CD4-positive, alpha-beta T cell treated with Interleukin-21 for 1 hour (primary cell): ENCODE measurements at places on chromosomes 7 and 10.

DNA sequence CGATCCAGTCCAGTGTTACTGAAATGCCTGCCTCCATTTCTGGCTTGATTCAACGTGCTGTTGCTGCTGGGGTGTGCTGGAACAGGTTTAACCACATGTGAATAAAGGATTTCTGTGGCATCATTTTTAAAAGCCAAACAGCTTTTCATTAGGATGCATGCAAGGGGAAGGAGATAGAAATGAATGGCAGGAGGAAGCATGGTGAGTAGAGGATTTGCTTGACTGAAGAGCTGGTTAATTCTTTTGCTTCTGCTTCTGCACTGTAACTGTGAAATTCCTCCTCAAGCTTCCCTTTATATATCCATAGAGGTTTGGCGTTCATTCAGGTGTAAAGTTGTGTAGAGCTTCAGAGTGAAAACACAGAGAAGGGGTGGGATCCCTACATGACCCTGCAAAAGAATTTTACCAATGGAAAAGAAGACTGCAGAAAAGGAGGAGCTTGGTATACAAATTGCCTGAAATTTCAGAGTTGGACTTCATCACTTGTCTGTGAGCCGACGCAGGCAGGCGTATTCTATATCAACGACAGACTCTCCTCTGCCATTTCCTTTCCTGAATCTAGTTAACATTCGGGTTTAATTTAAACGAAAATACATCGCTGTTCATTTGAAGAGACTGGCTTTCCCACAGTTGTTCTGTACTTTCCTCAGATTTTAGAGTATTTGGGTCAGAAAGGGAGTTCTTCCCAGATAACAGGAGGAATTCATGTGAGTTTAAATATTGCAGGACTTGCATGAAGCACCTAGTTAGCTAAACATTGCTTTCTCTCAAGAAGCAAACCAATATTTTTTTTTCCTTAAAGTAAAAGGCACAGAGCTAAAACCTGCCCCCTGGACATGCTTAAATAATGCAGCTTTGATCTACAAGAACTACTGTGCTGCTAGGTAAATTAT lies at the start of gene SOSTDC1:
Gene SOSTDC1 (minus strand): TSS at position 270 of the 893 bp plus-strand sequence. CDS start 70 bp downstream, at position 200.
- DNase-seq = no peak

DNA sequence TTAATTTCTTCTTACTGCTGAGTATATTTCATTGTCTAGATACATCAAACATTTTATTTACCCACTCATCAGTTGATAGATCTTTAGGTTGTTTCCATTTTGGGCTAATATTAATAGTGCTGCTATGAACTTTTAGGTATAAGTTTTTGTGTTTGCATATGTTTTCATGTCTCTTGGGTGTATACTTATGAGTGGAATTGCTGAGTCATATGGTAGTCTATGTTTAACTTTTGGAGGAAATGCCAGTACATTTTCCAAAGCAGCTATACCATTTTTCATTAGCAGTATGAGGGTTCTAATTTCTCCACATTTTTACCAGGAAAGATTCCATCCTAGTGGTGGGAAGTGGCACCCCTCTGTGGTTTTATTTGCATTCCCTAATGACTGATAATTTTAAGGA lies 101.1 kb downstream of the ANKRD30A start:
- DNase-seq = no peak

- DNase-seq = no peak
These were observed 493.2 kb upstream of the KLF6 start for GRCh38 chr10:4278186-4278585.

GRCh38 chr10:78405736-78406135 lies 372.1 kb downstream of the RPS24 start:
- DNase-seq = no peak

GRCh38 chr10:58780476-58780875 lies 267.8 kb downstream of the BICC1 start:
- no peak for DNase-seq

DNA sequence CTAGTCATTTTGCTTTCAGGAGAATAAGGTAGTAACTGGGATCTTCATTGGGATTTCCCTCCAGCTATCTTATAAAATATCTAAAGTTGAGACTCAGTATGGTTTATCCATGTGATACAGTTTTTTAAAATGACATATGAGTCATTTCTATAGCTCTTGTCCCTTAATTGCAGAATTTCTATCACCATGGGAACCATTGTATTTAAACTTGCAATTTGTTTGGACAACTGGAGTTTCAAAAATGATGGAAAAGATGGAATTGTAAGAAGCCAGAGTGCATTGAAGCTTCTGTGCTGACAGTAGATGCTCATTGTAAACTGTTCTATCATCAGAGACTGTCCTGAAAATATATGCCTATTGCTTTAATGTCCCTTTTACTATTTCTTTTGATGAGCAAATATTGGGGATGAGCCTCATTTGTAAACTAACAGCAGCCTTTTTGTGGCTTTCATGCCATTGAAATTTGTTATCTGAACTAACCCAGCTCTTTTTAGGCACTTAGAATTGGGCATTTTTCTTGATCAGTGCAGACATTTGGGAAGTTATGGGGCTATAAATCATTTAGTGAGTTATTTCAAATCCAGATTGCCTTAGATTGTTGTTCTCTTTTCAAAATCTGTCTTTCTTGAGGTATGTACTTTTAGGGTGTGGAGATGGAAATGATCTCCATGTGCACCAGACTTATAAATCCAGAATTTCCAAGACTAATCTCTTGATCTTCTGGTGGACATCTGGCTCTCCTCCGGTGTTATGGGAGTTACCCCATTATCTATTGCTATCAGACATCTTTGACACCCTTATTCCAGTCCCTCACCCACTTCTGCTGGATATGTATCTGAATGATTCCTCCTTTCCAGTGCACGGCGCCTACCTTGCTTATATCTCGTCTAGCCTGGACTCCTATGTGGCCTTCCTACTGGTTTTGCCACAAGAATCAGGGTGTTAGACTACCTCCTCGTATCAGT lies 159.0 kb downstream of the SND1 start:
- no peak for DNase-seq

DNA sequence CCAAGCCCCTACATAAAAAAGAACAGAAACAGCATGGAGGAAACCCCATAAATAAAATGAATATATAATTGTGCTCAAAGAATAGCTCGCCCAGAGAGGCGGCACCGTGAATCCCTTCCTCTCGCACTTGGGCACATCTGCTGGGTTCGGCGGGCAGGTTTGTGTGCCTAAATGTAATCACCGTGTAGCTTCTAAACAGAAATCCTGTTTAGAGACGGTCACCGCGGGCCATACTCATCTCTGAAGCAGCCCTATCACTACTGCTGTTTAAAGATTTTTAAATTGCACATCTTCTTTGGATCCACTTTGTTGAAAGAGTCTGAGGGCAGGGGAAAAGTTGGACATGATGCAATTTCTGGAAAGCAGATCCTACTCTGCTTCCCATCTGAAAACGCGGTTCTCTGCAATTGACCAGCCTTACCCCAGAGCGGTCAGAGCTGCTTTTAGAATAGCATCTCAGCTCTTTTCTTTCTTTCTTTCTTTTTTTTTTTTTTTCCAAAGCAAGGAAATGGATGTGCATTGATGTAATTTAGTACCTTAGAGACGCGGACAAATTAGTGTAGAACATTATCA lies 6.4 kb downstream of the DRGX start:
- no peak for DNase-seq

- no peak for DNase-seq
These were observed 262.1 kb downstream of the CREB5 start for GRCh38 chr7:28674359-28674782.

DNA sequence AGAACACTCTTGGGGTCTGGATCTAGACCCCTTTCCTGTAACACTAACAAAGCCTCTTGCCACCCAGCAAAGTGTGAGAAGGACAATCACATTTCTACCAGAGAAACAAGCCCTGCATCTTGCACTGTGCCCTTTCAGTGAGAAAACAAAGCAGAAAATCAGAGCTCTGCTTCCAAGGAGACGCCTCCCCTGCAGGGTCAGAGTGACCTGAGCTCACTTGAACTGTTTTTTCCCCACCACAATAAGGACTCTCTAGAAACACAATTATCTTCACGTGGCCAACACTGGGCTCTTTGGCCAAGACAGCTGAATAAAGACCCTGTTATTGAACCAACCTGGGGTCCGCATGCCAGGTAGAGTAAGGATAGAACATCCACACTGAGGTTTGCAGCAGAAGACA lies 30.1 kb upstream of the PRLHR start:
- no peak for DNase-seq

GRCh38 chr7:34757570-34758110 lies 99.6 kb downstream of the NPSR1 start:
- DNase-seq = no peak
